Renal cortical epithelial cell (primary cell): ENCODE measurements at places on chromosomes 7 and 10.
A peak's percentile ranks its signal among the peaks of the same experiment; 100 is the strongest.

DNA sequence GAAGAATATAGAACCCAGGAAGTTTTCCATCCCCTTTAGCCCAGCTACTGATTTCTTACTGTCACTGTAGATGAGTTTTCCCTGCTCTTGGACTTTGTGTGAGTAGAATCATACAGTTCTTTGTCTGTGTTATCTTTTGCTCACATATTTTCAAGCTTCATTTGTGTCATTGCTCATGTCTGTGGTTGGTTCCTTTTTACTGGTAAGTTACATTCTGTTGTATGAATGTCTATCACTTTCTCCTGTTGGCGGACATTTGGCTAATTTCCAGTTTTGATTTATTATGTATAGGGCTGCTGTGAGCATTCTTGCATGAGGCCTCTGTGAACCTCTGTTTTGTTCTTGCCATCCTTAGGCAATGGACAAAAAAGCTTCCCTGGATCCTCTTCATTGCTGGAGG is 5.3 kb downstream of the GLRX3 start:
- no peak for DNase-seq

DNA sequence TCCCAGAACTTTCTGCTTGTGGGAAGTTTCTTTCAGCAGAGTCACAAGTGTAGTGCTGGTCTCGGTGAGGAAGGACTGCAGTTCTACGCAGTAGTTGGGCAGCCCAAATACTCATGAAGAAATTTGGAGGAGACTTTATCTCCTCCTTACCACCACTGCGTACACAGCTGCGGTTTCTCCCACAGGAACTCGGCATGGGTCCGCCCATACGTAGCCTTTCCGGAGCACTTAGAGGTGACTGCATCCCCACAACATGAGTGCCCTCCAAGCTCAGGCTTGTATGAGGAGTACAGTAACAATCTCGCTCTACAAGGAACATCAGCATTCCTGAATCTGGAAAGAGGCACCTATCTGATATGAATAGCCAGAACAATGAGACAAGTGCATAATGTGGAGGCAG is 549.2 kb upstream of the SEMA3D start:
- DNase-seq = no peak

GRCh38 chr7:116800594-116800993 is 61.8 kb upstream of the CAPZA2 start:
- DNase-seq = no peak

- DNase-seq = peak; percentile 86
These were observed 2.7 kb upstream of the HERPUD2 start for GRCh38 chr7:35697414-35698175.

- DNase-seq = peak; percentile 51
These were observed 595.2 kb downstream of the AUTS2 start for GRCh38 chr7:70193514-70193913.

- no peak for DNase-seq
These were observed 164.5 kb upstream of the NPVF start for GRCh38 chr7:25392588-25393338.

DNA sequence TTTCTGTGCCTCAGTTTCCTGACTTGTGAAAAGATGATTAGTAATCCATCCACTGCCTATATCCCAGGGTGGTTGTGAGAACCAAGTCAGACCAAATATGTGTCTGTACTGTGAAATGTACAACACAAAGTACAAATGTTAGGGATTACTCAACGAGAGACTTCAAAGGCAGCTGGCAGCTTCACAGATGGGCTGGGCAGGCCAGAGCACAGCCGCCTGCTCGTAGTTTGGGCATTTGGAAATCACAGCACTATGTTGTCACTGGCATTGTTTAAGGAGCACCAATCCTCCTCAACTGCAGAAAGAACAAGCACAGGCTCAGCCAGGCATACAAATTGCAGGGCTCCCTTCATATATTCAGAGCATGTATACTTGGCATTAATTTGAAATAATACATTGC is 64.5 kb upstream of the C10orf90 start:
- no peak for DNase-seq

- DNase-seq = no peak
These were observed 1.6 kb downstream of the SMC3 start for GRCh38 chr10:110569122-110569521.

- peak; percentile 99 for DNase-seq
These were observed 110.6 kb downstream of the EMX2 start for GRCh38 chr10:117653170-117653515.

GRCh38 chr10:110828525-110828924 is 43.2 kb upstream of the PDCD4 start:
- no peak for DNase-seq

GRCh38 chr7:3404501-3404900 is 103.4 kb downstream of the SDK1 start:
- DNase-seq = peak; percentile 66

DNA sequence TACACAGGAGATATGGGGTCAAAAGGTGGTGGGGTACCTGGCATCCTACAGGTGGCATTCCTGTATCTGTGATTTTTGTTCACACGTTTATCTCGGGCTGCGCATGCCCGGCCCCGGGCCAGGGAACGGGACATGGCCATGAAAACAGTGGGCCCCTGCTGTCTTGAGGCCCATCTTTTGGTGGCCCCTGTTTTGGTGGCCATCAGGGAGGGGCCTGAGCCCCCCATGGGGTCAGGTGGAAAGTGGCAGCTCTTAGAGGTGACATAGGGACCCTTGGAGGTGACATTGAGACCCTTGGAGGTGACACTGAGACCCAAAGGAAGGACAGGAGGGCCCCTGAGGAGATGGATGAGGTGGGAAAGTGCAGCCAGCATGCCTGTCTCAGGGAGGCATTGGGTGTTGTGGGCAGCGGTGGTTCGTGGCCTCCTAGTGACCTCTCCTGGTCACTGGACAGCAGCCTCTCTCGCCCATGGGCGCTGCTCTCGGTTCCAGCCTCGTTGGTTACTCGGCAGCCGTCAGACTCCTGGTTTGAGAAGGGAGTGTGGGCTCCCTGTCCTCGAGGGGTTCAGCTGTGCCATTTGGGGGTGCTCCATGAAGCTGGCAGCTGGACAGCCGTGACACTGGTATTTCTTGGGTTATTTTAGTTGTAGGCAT is 39.9 kb downstream of the INPP5A start:
- peak; percentile 22 for DNase-seq

GRCh38 chr7:131826960-131827359 is 270.5 kb upstream of the PODXL start:
- DNase-seq = no peak

DNA sequence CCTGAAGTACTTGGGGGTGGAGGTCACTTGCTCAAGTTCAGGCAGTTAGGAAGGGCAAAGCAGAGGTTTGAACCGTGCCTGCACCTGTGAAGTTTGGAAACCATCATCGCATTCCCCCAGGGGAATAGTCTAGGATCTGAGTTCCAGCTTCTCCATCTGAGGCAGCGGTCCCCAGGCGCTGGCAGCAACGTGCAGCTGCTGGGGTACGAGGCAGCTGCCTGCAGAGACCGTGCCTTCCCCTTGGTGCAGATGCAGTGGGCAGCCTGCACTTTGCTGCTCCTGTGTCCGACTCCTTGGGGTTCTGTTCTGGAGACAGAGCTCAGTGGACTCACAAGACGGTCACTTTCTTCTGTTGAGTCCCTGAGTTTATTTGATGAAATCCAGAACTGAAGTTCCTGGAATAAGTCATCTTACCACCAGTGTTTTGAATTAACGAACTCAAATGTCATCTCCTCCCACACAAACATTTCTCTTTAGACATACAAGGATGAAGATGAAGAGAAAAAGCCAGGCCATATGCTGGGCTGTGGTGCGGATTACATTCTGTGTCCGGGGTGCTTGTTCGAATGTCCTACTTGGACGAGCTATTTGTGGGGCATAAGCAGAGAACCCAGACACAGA is 19.9 kb upstream of the GIMAP8 start:
- no peak for DNase-seq

DNA sequence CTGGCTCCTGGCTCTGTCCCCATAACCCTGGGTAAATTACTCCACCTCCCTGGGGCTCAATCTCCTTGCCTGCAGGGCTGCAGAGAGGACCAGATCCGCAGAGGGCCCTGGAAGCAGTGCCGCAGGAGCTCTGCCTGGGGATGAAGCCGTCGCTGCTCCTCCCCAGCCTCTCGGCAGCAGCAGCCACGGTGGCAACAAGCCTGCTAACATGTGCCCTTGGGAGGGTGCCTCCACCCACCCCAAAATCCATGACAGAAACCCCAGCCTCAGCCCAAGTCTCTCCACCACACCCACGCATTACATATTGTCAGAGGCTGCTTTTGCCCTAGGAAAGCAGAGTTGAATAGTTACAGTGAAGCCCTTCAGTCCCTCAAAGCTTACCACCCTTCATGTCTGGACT is 486.4 kb upstream of the FOXK1 start:
- no peak for DNase-seq

- no peak for DNase-seq
These were observed 503.8 kb downstream of the INHBA start for GRCh38 chr7:41199136-41199535.

- no peak for DNase-seq
These were observed 45.9 kb upstream of the C10orf90 start for GRCh38 chr10:126716366-126716765.

DNA sequence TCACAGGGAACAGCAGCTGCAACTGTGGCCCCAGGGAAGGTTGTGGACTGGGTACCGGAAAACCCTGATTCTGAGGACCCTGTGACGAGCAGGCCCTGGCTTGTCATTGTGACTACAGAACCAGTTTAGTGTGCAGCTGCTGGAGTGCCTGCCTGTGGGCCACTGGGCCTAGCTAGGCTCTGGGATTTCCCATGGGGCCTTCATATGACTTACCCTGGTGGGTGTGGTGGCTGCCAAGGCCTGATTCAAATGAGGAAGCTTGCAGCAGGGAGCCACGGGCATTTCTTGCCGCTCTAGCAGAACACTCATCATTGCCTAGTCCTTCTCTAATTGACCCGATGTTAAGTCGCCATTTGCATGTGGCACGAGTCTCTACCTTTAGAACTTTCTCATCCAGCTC is 14.7 kb upstream of the CAMK2G start:
- DNase-seq = peak; percentile 89

GRCh38 chr7:98869597-98870120 is at the start of gene TMEM130:
Gene TMEM130, minus strand, starts transcription at chr7:98870014. Its CDS starts 153 bp downstream, at chr7:98869861.
- no peak for DNase-seq

GRCh38 chr10:55374917-55375316 is 573.9 kb upstream of the PCDH15 start:
- DNase-seq = no peak

DNA sequence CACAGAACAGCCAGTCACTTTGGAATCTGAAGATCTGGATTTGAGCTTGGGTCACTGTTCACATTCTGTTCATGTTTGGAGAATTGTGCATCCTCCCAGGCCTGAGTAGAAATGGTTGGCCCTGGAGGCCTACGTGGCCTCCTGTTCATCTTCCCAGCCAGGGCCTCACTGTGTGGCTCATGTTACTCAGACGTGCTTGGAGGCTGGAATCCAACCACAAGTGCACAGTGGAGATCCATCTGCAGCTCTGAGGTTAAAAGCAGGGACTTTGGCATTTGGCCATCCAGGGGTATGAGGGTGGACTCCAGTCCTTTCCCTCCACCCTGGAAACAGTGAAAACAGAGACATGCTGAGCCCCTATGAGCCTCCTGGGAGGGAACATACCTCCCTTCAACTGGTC is 709.0 kb upstream of the IGFBP3 start:
- DNase-seq = no peak

- DNase-seq = peak; percentile 67
These were observed 106.9 kb upstream of the RHEB start for GRCh38 chr7:151626422-151627115.

DNA sequence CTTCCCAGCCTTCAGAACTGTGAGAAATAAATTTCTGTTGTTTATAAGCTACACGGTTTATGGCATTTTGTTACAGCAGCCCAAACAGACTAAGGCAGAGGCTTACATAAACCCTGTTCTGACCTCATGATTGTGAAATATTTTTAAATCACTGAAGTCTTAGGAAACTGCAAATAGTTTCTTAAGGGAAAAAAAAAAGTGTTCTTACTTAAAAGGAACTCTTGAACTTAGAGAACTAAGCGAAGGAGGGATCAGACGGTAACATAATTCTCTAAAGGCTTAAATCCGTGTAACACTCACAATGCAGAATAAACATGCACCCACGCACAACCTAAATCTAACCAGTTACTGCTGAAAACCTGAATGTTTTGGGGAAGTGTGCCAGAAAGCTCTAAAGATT is 749.1 kb upstream of the LRRTM3 start:
- DNase-seq = peak; percentile 67

DNA sequence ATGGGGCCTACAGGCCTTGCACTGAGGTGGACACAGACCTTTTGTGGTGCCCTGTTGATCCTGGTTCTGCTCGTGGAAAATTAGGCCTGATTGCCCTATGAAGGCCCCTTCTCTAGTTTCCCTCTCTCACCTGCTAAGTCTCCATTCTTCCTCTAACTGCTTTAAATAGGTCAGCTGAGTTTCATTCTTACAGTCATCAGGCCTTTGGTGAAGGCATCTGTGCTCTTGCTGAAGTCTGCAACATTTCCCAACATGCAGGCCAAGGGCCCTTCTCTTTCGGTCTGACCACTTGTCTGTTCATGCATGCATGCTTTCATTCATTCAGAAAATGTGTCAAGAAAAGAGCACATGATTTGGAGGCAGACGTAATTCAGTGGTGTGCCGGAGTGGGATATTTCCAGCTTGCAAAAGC is 244.0 kb downstream of the BUB3 start:
- no peak for DNase-seq

DNA sequence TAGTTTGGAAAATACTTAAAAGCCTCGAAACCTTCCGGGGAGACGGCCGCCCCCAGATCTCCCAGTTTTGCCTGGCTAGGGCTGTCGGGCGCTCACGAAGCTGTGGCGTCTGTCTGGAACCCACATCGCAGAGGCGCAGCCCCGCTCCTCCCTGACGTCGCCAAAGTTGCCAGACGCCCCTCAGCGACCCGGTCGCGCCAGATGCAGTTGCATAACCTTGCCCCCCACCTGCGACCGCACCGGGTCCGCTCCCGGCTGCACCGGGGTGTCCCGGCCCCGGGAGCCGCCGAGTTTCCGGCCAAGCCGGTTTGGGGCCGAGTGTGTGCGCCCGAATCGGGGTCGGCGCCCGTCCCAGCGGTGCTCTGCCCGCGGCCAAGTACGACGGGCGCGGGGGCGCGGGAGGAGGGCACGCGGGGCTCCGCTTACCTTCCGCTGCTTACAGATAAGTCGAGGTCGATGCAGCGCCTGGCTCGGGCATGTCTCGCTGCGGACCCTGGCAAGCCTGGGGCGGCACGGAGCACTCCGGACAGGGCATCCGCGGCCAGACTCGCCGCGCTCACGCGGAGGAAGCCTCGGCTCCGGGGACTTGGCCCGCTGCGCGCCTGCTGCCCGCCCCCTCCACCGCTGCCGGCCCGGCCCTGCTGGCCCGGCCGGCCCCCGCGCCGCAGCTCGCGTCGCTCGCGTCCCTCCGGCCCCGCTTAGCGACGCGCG is 665 bp downstream of the INSYN2A start:
- no peak for DNase-seq

DNA sequence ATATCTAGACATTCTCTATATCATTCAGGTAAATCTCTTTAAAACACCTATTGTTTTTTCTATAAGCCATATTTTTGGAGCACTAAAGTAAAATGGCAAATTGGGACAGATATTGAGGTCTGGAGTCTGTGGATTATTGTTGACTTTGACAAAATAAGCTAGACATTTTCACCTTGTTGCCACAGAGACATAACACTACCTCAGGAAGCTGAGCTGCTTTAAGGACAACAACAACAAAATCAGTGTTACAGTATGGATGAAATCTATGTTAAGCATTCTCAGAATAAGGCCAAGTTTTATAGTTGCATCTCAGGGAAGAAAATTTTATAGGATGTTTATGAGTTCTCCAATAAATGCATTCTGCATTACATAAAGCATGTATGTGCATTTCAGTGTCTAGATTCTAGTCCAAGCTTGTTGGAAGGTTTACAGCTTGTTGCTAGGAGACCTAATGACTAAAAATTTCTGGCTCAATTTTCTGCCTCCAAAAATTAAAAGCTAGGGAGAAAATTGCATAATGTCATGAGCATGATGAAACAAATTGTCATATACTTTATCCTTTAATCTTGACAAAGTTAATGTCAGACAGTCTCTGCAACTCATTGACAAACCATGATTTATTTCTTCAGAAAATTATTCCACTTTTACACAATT is 18.3 kb downstream of the LIPM start:
- peak; percentile 22 for DNase-seq
